ENCODE measurements at places on chromosomes 5 and 9.

DNA sequence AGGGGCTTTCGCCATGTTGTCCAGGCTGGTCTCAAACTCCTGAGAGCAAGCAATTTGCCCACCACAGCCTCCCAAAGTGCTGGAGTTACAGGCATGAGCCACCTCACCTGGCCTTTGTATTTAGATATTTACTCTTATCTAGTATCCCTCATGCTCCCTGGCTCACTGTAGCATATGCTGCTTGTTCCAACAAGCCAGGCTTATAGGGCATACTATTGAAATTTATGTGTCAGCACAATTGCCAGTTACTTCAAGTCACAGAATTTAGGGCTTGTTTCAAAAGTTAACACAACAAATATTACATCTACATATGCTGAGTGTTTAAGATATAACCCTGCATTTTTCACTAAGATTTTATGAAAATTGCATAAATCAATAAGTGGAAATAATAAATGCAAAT is 469.2 kb upstream of the ZNF608 start:
- DNase-seq: no peak

- no peak for DNase-seq
Observed at GRCh38 chr5:33588654-33589372, 148.0 kb downstream of the TARS1 start.

- DNase-seq: no peak
Observed at GRCh38 chr9:124569942-124570341, 62.7 kb upstream of the NR5A1 start.

- no peak for DNase-seq
Observed at GRCh38 chr5:179436321-179437122, 91.3 kb upstream of the ADAMTS2 start.

- DNase-seq: no peak
Observed at GRCh38 chr5:59137846-59138245, 555.0 kb downstream of the RAB3C start.

DNA sequence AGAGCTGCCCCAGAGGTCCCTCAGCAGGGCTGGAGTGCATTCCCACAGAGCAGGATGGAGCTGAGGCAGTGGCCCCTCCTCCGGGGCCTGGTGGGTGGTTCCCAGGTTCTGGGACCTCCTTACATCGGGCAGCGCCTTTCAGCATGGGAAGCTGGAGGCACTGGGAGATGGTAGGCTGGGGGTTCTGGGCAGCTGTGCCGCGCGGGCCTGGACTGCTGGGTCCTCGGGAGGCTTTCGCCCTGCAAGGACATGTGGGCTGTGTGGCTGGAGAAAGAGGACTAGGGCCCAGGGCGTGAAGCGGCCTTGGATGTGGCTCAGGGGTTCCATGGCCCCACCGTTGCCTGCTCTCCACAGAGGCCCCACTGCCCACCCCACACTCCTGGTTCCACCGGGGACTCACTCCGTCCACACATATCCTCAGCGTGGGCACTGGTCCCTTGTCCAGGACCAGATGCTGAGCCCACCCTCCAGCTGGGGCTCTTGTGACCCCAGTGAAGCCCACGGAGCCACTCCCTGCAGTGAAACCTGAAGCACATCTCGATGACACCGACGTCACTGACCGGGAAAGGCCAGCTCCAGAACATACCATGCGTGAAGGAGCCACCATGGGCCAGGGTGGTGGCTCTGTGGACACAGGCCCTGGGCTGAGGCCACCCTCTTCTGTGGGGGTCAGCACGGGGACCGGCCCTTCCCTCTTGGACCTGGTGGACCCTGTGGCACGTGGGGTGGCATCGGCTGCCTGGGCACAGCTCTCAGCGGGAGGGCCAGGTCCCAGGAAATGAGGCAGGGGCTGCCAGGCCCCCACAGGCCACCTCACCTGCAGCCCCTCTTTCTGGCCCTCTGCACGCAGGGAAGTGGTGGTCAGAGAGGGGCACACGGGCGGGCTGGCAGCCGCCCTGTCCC is 31.5 kb upstream of the NKD2 start:
- no peak for DNase-seq

Data from cortex of kidney (tissue), 1 donor.